ENCODE measurements at places on chromosomes 7 and 10. TPM values are rescaled to one million over a fixed set of nuclear protein-coding genes. Genes with fewer than 3 reads are reported as not detected.

Gene OR2A2
- total RNA-seq = not detected

GRCh38 chr7:150631866-150632864 lies at the start of gene GIMAP6:
Gene GIMAP6 (minus strand): TSS chr7:150632385. CDS start chr7:150630142, 2,243 bp downstream.
- DNase-seq = no peak

GRCh38 chr10:6135039-6135438 lies 46.2 kb downstream of the RBM17 start:
- no peak for DNase-seq

DNA sequence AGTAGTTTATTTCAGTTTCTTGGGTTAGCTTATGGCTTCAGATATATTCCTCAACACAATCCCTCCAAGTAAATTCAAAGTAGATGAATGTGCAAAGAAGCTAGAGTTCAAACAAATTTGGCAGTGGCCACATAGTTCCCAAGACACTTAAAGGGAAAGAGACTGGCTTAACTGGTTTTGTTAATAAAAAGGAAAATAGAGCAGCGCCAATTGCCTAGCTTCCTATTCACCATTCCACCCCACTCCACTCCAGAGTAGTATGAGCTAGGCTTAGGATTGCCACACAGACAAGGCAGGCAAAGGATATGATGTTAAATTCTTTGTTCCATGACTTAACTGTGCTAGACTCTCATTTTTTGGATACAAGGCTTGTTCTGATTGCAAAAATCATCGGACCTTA lies 2.0 kb downstream of the XRCC2 start:
- DNase-seq = no peak

Gene ECHS1
- 115 TPM for total RNA-seq
